Activated T-helper 1 cell treated with Interleukin-2 at 50 U/mL for 16 hours (primary cell): ENCODE measurements at places on chromosomes 2 and 18.

GRCh38 chr2:21642647-21643046 is 518.9 kb downstream of the TDRD15 start:
- no peak for DNase-seq

- DNase-seq = no peak
These were observed 111.2 kb downstream of the PRPF40A start for GRCh38 chr2:152606081-152606480.

DNA sequence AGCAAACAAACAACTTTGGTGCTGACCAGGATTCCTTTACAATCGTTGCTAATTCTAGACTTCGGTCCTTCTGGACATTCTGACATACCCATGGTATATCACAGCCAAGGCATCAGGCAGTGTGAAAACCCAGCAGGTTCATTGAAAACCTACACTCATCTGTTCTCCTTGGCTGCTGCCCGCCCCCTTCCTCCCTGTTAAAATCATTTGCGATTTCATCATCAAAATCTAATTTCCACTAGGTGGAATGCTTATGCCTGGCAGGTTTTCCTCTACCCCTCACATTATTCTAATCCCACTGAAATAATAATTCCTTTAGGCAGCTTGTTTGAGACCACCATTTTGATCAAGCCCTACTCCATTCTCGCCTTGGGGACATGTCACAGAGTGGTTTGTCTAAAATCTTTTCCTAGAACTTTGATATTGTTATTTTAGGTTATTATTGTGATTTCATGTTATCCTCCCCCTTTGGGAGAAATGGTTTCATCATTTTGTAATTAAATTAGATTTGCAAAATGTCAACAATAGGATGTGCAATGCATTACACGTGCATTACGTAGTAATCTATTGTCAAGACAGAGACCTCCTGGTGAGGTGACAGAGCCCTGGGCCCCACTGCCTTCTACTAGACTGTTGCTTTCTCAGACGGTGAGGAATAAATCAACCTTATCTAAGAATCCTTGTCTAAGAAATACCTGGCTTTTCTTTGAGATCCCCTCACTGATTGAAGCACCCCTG is 31.0 kb upstream of the ASPRV1 start:
- no peak for DNase-seq

GRCh38 chr2:184597571-184597991 is 748 bp upstream of the ZNF804A start:
- DNase-seq = no peak

DNA sequence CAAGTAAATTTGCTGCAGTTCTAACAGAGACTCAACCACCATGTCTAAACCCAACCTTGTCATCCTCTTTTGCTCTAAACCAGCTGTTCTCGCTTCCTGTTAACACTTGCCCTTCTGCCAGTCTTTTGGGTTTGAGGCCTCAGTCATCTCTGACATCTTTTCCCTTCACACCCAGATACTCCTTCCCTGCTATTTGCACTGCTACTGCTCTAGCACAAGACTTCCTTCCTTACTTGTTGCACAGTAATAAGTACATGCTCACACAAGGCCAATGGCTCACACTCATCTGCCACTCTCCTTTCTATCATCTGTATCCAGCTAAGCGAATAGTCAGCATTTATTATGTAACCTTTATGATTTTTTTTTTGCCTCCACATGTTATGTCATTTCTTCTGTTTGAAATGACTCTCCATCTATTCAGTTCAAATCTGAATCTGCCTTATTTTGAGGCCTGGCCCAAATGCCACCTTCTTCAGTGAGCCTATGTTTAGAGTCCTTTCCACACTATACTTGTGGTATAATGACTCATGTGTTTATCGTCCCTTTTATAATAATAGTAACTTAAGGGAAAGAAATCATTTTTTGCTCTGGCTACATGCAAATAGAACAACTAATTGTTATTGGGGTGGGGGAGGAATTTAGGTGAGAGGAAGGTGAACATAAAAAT is 22.5 kb upstream of the CDKL4 start:
- DNase-seq = no peak

DNA sequence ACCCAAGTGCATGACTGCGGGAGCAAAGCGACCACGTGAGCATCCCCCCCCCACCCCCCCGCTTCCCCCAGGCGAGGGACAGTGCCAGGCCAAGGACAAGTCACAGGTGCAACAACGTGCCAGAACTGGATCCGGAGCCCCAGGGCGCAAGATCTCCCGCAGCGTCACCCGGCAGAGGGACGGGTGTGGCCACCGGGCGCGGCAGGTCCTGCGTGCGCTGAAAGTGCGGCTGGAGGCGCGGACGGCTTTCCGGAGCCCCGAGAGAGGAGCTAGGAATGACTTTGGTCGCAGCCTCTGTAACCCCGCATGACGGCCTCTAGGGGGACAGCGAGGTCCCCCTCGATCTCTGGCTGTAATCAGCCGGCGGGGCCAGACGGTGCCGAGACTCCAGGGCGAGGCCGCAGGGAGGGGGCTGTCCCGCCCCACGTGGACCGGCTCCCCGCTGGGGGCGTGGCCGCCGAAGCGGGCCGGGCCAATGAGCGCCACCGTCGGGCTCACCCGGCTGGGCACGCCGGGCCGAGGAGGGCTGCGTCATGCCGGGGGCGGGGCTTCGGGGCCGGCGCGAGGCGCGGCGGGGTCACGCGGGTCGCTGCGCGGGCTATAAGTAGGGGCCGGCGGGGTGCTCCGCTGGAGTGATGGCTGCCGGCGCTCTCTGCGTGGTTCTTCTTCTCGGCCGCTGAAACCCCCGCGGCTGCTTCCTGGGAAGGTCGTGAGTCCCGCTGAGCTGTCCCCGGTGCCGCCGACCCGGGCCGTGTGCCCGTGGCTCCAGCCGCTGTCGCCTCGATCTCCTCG is at the start of gene SLC20A1:
TSS of gene SLC20A1 (plus strand) at position 630 of the 792 bp plus-strand sequence. CDS start 890 bp downstream, outside the sequence.
- DNase-seq = peak; percentile 99

GRCh38 chr2:11532416-11533055 is 1.3 kb upstream of the GREB1 start:
- DNase-seq = no peak

DNA sequence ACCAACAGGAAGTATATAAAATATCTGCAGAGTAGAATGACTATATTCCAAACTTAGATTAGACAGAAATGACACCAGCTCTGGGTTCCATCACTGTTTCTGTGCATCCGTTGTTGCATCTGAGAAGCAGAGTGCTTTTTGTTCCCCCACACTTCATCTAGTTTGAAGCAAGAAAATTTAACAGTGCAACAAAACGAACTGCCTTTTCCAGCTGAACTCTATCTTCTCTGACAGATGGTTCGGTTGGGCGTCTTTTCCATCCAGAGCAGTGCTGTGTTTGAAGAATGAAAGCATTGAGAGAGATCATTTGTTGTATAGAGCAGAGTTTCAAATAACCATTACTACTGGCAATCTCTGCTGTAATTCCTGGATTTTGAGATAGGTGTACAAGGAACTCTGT is 757.5 kb downstream of the DPP10 start:
- no peak for DNase-seq

- DNase-seq = no peak
These were observed 185.9 kb downstream of the PDE1A start for GRCh38 chr2:182240862-182241371.

DNA sequence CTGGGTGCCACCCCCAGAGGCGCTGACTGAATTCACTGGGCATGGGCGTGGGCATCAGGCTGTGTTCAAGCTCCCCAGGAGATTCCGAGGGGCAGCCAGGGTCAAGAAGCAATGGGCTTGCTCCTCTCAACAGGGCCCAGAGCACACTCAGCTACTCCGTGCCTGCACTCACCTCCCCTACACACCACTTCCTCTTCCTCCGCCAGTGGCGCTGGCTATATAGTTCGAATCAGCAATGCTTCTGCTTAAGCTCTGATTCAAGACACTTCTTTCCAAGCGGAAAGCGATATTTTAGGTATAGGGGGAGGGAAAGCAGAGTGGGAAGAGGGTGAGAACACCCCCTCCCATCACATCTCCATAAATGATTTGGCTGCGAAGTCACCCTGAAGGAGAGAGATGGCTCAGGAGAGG is 42.1 kb downstream of the CRACDL start:
- no peak for DNase-seq

DNA sequence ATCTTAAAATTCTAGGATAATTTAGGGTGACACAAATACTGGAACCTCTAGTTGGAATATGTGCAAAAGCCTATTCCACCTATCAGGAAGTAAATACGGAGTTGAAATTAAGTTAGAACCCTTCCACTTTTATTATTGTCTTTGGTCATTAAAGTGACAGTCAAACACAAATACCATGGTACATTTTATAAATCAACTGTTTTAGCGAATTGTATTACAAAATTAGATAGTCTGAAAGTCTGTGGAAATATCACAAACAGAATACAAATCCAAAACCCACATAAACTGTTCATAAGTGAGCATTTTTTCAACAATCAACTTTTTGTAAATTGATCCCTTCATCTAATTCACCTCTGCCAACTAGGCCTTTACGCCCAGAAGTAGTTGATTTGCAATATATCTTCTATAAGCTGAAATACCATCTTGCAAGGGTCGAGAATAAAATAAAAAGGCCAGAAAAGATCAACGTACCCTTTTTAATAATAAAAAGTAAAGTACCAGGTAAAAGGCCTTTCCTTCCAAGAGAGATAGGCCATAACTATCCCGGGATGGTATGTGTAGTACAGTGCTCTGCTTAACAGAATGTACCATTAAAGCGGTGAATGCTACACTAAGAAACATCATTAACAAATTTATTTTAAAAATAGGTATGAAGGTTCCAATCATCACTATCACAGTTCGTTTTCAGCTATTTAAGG is 1.3 kb downstream of the USP34 start:
- DNase-seq = no peak

DNA sequence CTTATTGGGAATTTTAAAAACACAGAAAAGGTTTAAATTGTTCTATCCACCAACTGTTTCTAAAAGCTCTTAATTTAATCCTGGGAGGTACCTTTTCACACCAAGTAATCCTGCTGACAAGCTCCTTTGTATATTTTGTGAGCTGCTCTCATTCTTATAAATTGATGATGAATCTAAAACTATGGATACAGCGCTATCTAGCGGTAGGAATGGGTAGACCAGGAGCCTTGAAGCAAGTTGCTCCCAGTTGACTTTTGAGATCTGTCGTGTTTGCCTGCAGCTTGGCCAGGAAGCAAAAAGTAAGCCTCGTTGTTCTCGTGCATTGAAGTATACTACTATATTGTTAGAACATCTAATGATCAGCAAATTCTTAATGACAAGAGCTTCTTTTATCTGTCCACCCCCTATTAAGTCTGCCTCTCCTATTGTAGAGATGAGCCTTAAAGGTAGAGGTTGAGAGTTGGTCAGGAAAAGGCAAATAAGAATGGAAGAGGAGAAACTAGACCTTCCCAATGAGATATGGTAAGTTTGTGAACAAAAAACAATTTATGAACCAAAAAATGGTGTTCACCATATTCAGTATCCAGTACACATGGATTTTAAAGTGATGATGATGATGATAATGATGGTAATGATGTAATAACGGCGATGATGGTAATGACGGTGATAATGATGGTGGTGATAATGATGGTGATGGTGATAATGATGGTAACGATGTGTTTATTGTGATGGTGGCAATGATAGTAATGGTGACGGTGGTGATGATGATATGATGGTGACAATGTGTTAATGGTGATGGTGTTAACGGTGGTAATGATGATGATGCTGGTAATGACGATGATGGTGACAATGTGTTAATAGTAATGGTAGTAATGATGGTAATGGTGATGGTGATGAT is 212.1 kb upstream of the NCKAP5 start:
- no peak for DNase-seq

DNA sequence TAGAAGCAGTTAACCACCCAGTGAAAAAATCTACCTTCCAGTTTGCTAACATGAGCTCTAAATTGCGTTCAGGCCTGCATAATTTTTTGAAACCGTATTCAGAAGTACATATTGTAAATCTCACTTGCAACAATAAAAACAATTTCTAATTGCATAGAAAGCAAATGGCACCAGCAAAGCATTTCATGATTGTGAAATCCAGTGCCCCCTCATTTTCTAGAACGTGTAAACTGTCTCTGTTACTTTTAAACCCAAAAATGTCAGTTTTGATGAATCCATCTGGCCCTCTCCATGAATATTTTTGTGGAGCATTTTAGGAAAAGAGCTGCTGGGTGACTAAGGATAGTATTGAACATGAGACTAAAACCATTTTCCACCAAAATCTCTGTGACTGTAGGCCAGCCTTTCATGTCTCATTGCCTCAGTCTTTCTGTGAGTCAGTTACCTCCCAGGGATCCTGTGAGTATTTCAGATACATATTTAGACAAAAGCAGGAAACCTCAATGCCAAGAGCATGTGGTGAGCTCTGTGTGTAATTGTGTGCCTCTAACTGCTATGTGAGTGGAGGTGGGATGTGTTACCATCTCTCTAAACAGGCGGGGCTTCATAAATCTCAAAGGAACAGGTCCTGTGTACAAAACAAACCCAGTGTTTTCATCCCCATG is 477.8 kb upstream of the DCC start:
- no peak for DNase-seq

DNA sequence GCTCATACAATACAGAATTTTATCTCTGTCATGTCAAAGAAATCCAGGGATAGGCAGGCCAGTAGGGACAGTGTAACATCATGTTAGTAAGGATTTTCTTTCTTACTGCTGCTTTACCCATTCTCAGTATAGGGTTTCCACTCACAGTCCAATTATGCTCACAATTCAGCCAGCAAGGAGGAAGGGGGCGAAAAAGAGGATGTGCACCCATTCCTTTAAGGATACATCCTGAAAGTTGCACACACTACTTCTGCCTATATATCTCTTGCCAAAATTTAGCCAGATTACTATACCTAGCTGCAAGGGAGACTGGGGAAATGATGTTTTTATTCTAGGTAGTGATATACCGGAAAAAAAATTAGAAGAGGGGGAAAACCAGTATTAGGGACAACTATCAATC is 66.1 kb downstream of the BAZ2B start:
- no peak for DNase-seq

DNA sequence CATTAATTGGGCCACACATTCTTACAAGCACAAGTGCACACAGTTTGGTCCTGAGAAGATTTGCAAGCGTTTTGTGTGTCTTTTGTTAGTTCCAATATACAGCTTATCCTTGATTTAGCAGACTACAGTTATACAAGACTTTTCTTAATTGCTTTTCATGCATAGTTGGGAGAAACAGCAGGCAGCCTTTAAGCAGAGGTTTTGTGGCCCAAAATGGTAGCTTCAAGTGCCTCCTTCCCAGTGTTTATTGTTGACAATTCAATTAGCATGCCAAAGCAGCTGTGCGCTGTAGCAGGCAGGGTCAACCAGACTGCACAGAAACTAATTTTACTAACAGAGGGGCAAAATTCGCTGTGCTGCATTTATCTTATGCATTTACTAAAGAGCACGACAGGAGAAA is 47.5 kb downstream of the FRZB start:
- no peak for DNase-seq

- no peak for DNase-seq
These were observed 2.4 kb upstream of the VPS54 start for GRCh38 chr2:64021578-64021977.

DNA sequence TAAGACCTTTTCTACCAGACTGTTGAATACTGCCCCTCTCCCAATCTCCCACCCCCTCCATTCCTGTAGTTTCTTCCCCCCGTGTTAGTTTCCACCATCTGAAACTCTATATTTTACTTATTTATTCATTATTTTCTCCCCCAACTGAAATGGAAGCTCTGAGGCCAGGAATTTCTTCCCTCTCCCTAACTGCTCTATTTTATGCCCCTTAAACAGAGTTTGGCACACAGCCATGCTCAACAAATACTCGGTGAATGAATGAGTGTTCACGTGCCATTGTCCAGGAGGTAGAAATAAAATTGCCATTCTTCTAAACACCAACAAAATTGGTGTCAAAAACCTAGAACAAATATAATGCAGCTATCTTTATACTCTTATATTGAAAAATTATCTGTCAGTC is 5.6 kb downstream of the ITGB1BP1 start:
- no peak for DNase-seq
